Suppressor macrophage treated with lipopolysaccharide for 4 hours (primary cell): ENCODE measurements at places on chromosomes 1 and 21.

- DNase-seq: no peak
These were observed 34.2 kb downstream of the RABIF start for GRCh38 chr1:202854787-202855186.

- no peak for DNase-seq
These were observed 36.1 kb downstream of the CCDC185 start for GRCh38 chr1:223429313-223429731.

DNA sequence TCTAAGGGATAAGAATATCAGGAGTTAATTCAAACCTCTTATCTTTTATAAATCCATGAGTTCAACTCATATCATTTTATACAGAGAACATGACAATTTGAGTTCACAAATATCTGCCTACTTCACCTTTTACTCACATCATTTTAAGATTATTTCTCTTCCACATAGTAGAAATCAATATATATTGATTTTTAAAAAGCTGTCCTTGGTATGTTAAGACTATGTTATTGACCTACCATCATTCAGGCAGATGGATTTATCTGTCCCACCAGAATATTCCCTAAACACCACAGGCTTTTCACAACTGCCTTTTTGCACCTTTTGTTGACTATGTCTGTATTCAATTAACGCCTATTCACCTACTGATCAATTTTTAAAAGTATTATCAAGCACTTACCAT is 13.5 kb downstream of the DRAM2 start:
- no peak for DNase-seq

- no peak for DNase-seq
These were observed 219.5 kb downstream of the TPR start for GRCh38 chr1:186155594-186155993.

- DNase-seq: no peak
These were observed 237.5 kb upstream of the ESRRG start for GRCh38 chr1:216960716-216961115.

GRCh38 chr1:156747742-156748669 is 3.5 kb downstream of the HDGF start:
- no peak for DNase-seq

GRCh38 chr1:25854554-25854953 is 4.7 kb downstream of the AUNIP start:
- DNase-seq: no peak

- no peak for DNase-seq
These were observed at the start of gene FASLG for GRCh38 chr1:172658871-172659453. FASLG (plus strand) TSS chr1:172659103; CDS start chr1:172659202, 99 bp downstream.
